ENCODE measurements at places on chromosomes 5 and 9. TPM values are rescaled to one million over a fixed set of nuclear protein-coding genes. Genes with fewer than 3 reads are reported as not detected.

- no peak for DNase-seq
Measured at GRCh38 chr5:178940569-178941360, at the start of gene ZNF454. Gene ZNF454 (plus strand): TSS chr5:178941198. CDS start chr5:178942792, 1,594 bp downstream.

GRCh38 chr5:6750142-6750840 lies 37.1 kb downstream of the TENT4A start:
- DNase-seq: no peak

- no peak for DNase-seq
Measured at GRCh38 chr5:5165541-5166002, 25.4 kb downstream of the ADAMTS16 start.

GRCh38 chr5:23208959-23209431 lies 298.4 kb upstream of the PRDM9 start:
- DNase-seq: no peak

DNA sequence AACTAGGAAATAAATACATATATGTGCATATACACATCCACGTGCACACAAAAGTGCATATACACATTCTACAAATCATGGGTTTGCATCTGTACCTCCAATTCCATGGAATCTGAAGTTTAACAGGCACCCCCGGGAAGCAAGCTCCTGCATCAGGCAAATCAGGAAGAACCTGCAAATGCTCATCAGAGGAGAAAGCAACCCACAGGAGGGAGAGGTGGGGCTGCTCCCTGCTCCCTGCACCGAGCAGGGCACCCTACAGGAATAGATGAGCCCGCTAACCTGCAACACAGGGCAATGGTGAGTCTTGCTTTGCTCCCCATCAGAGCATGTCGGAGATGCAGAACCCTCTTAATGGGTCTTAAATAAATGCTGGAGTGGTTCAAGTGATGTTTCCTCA lies 151.3 kb downstream of the DAB2IP start:
- DNase-seq: no peak

DNA sequence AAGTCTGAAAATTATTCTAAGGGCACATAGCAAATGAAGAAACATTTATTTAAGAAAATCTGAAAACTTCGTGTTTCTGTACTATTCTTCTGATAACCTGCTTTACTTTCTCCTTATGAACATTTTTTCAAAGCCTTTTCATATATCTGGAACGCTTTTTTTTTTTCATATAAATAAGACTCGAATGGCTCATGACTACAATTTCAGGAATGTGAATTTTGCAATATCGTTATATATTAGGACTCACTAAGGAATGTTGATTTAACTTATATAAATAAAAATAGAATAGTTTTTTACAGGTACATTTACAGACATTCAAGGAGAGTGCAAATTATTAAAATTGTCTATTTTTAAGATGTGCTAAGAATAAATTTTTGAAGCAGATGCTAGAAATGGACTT lies 42.9 kb downstream of the GPBP1 start:
- DNase-seq: no peak

- DNase-seq: no peak
Measured at GRCh38 chr5:926417-927171, 33.9 kb downstream of the TRIP13 start.

- no peak for DNase-seq
Measured at GRCh38 chr5:33170411-33170810, 270.4 kb upstream of the TARS1 start.

- DNase-seq: no peak
Measured at GRCh38 chr5:138716456-138716924, 36.7 kb upstream of the CTNNA1 start.

- no peak for DNase-seq
Measured at GRCh38 chr5:66742083-66742895, 146.1 kb downstream of the MAST4 start.

GRCh38 chr5:66209794-66210193 lies 65.7 kb downstream of the SREK1 start:
- no peak for DNase-seq

GRCh38 chr5:33321026-33321425 lies 119.7 kb upstream of the TARS1 start:
- no peak for DNase-seq

DNA sequence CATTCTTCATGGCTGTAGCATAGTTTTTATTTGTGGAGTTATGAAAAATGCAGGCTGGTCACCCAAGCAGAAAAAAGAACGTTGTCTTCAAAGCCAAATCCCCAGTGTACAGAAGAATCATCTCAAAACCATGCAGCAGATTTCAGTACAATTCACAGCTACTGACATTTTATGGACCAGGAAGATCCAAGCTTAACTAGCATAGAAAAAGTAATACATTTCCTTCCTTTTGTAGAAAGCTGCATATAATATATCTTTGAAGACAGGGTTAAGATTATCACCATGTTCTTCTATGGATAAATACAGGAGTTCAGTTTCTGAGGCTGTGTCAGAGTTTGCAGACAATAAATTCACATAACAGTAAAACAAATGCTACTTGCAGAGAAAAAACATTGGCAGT lies 1054.8 kb upstream of the C9orf72 start:
- DNase-seq: no peak

DNA sequence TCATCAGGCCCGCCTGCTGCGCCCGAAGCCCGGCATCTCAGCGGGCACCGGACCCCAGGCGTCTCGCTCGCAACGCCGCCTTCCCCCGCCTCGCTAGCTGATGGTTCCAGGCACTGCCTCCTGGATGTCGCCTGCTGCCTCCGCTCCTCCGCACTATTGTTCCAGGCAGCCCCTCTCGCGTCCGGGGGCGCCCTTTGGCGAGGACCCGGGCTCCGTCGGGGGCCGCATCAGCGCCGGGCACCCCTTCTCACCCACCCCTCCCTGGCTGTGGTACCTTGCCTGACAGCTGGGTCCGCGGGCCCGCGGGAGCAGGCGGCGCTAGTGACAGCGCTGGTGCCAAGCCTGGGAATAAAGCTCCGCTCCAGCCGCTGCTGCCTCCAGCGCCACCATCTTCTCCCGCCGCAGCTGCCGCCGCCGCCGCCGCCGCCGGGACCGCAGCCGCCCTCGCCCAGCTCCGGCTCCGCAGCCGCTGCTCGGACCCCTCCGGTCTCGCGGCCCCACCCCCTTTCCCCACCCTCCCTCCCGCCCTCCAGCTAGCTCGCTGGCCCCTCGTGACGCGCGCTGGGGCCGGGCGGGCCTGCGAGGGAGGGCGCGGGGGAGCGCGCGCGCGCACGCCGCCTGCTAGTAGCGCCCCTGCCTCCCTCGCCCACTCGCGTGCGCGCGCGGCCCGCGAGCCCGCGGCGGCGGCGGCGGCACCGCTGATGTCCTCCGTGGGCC lies at the start of gene APBA1:
Gene APBA1 (minus strand): TSS at position 493 of the 717 bp plus-strand sequence.
- DNase-seq: peak; percentile 19

DNA sequence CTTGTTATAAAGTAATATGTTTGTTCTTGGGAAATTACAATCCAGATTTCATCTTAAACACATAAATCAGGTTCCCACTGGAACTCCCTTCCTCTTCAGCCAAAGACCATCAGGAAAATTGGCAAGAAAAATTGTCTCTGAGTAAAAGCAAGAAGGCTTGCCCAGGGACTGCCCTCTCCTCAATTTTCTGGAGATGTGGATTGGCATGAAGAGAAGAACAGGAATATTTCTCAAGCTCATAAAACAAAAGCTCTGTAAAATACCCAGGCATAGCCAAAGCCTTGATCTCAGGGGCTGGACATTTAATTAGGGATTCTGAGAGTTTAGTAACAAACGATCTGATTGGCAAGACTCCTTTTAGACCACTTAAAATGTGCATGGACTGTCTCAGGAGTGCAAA lies 223.4 kb downstream of the ZNF608 start:
- no peak for DNase-seq

- no peak for DNase-seq
Measured at GRCh38 chr5:168304349-168304748, 12.9 kb downstream of the WWC1 start.

- no peak for DNase-seq
Measured at GRCh38 chr9:117616431-117616831, 87.8 kb upstream of the TLR4 start.

- DNase-seq: no peak
Measured at GRCh38 chr5:118620233-118620632, 368.1 kb downstream of the DTWD2 start.

DNA sequence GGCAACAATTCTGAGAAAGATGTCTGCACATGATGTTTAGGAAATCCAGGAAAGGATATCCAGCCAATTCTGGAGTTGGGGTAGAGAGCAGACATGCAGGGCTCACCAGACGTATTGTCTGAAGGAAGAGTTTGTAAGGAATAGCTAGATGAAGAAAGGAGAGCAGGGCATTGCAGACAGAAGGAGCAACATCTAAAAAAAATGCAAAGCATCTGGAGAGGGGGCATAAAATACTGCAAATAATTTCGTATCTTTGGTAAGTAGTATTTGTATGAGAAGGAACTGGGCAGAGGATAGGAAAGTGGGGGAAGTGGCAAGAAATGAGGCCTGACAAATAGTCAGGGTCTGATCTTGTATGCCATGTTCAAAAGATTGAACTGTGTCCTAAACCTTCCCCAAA lies 74.8 kb downstream of the MACIR start:
- no peak for DNase-seq

DNA sequence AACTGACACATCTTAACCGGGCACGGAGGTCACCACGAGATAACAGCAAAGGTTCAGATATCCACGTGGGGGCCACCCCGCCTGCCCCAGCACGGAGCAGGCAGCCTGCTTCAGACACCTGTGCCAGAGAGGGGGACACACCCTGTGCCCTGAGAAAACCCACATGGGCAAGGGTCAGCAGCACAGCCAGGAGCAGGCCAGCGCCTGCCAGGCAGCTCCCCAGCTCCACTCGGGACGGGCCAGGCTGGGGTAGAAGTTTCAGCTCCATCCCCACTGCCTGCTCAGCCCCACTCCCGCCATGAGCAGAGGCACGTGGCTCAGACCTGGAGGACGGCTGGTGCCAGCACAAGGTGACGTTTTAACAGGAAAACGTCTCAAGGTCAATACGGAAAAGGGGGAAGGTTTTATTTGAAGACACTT lies 22.2 kb downstream of the SLC12A7 start:
- no peak for DNase-seq

DNA sequence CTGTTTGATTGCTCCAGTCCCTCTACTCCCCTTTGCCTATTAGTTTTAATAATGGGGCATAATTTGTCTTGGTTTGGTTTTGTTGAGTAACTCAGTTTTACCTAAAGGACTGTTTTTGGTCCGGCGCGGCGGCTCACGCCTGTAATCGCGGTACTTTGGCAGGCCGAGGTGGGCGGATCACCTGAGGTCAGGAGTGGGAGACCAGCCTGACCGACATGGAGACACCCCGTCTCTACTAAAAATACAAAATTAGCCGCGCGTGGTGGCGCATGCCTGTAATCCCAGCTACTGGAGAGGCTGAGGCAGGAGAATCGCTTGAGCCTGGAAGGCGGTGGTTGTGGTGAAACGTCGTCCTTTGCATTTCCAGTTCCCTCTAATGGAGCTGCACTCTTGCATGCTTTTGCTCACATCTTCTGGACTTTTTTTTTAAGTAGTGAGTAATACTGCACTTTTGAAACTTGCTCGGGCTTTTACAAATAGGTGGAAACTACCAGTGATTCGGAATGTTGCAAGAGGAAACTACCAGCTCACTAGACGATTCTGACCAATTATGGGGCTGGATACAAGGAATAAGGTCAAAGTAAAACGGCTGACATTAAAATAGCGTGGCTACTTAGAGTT lies 721 bp upstream of the MAML1 start:
- DNase-seq: peak; percentile 23

GRCh38 chr9:113095561-113095960 lies 39.0 kb upstream of the ZFP37 start:
- no peak for DNase-seq

- no peak for DNase-seq
Measured at GRCh38 chr5:163460562-163461171, at the start of gene HMMR. Gene HMMR (plus strand): TSS chr5:163460632. CDS start chr5:163460693, 61 bp downstream.

DNA sequence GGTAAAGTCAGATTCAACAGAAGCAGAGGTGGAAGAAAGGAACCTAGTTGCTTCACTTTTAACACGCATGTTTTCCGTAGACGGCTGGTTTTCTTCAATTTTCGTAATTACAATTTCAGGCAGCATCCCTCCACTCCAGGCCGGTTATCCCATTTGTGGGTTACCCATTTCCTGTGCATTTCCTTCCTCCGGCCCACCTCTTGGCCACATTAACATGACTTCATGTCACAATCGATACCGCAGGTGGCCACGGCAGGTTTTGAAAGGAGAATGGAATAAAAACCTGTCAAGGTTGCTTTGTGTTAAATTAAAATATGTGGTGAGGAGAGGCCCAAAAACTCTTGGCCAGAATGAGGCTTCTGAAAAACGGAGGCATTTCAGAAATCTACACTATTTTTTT lies 130.2 kb downstream of the PCSK5 start:
- no peak for DNase-seq

- DNase-seq: no peak
Measured at GRCh38 chr5:75524071-75524470, 12.4 kb downstream of the POLK start.

DNA sequence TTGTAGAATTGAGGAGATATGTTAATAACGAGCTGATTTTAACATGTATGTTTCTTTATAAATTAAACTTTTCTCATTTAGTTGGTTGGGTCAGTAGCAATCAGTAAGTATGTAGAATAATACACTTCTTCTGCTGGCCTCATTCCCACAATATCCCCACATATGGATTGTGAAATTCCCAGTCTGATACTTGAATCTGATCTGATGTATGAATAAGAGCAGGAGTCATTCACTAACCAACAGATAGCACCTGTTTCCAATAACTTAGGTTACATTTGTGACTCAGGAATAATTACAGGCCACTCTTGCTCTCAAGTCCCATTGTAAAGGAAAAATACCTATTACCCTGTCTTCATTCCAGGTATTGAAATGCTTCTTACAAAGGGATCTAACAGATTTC lies 23.9 kb downstream of the SLC36A1 start:
- DNase-seq: no peak

- DNase-seq: no peak
Measured at GRCh38 chr5:177459819-177460628, 13.4 kb downstream of the DBN1 start.

The STK32A gene
- not detected for total RNA-seq

The OTP gene
- not detected for total RNA-seq

The DND1 gene
- total RNA-seq: 2.2 TPM

The ABO gene
- 0.20 TPM for total RNA-seq

The SLC34A1 gene
- total RNA-seq: 1.4 TPM

The CCDC69 gene
- total RNA-seq: 62.6 TPM

The TRIM23 gene
- total RNA-seq: 10.6 TPM

The SLC6A19 gene
- not detected for total RNA-seq

The EGFLAM gene
- not detected for total RNA-seq

The MYO10 gene
- total RNA-seq: 0.23 TPM

The GLDC gene
- total RNA-seq: 4.3 TPM

The WWC1 gene
- not detected for total RNA-seq

The PRLR gene
- total RNA-seq: not detected

Measured in activated CD4-positive, alpha-beta memory T cell treated with anti-CD3 and anti-CD28 coated beads, Interleukin-2, amount 10 ng/mL, durations not matched to agents 7 days and 5 days (primary cell).